ENCODE measurements at places on chromosomes 12 and 14.

- no peak for DNase-seq
These were observed 8.2 kb upstream of the CCDC85C start for GRCh38 chr14:99612071-99612737.

- no peak for DNase-seq
These were observed 205.7 kb downstream of the ITPR2 start for GRCh38 chr12:26627335-26627734.

GRCh38 chr12:67434671-67435370 lies 165.7 kb downstream of the CAND1 start:
- no peak for DNase-seq

- DNase-seq: no peak
These were observed 330.4 kb downstream of the MED13L start for GRCh38 chr12:115946867-115947695.

DNA sequence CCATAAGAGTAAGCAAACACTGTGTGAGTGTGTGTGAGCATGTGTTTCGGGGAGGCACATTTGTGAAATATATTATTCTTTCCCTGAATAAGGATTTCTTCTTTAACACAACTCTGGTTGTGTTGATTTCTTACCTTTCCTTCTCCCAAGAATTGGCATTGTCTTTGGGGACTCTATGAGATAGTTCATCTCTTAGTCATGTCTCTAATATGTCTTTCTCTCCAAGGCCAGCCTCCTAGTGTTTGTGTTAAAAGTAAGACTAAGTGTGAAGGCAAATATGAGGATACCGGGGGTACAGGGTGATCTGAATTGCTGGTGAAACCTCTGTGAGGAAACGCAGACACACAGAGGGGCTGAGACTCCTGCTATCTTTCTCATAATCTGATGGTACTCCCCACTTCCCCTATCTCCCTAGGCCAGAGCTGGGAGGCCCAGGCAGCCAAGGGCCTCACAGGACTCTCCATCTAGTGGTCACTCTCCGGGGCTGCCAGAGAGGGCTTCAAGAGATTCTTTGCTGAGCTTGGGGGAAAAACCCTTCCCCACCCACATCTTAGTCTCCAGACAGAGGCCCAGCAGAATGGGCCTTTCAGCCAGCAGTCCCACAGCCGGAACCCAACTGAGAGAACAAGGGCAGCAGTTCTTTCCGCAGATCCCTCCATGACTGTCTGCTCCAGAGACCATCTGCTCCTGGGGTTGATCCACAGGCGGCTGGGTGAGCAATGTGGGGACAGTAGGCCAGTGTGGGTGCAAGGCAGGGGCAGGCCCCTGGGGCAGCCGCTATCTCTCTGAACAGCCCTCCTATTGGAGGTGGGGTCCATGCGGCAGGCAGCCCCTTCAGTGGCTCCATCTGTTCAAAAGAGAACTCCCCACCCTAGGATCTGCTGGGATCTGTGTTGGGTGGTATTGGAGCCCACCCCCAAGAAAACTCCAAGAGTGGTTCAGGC lies 5.8 kb upstream of the HOXC12 start:
- DNase-seq: no peak

DNA sequence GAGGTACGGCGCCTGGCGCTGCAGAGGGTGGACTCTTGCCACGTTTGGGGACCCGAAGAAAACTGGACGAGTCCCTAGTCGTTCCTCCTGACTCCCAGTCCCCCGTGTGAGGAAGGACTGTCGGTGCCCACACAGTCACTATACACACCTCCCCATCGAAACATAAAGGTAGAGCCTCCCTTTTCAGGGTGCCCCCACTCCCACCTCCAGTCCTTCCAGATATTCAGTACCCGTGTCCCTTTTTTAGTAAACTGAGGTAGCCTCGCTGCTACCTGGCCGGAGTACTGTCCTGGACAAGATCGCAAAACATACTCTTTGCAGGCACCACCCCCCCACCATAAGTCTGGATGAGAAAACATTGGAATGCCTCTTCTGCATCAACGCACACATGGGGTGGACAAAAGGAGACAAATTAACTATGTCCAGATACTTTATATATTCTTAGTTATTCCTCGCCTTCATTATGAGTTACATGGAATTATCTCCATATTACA lies 610 bp upstream of the KMT2D start:
- DNase-seq: no peak

- DNase-seq: no peak
These were observed 396.9 kb upstream of the TMTC1 start for GRCh38 chr12:30180602-30181001.

DNA sequence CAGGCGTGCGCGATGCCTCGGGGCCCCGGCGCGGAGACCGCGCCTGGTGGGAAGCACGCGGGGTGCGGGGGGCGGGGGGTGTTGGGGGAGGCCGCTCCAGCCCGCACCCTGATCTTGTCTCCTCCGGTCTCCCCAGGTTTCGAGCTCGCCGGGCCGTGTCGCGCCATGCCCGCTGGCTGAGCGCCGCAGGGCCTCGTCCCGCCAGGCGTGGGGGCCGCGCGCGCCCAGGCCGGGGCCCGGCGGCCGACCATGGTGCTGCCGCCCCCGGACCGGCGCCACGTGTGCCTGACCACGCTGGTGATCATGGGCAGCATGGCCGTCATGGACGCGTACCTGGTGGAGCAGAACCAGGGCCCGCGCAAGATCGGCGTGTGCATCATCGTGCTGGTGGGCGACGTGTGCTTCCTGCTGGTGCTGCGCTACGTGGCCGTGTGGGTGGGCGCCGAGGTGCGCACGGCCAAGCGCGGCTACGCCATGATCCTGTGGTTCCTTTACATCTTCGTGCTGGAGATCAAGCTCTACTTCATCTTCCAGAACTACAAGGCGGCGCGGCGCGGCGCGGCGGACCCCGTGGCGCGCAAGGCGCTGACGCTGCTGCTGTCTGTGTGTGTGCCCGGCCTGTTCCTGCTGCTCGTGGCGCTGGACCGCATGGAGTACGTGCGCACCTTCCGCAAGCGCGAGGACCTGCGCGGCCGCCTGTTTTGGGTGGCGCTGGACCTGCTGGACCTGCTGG lies 2.4 kb downstream of the TMEM121 start:
- DNase-seq: no peak

- DNase-seq: no peak
These were observed 17.2 kb downstream of the DPF3 start for GRCh38 chr14:72876710-72877063.

DNA sequence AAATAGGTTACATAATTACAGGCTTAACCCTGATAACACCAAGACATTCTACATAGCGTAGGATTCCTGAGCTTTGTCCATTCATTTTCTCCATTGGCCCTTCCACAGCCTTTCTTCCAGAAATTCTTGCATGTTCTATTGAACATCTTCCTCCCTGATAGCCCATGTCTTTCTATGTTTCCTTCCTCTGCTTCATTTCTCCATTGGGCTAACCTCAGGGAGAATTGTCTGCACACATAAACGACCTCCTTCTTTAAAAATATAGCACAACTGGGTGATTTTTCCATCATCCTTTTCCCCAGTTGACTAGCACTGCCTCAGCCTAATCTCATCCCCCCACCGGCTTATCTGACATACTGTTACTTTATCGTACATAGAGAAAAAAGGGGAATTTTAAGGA lies 11.2 kb downstream of the DIO2 start:
- DNase-seq: no peak

GRCh38 chr14:103068351-103069073 lies 11.2 kb upstream of the CDC42BPB start:
- DNase-seq: no peak

GRCh38 chr14:104087981-104088850 lies 2.7 kb downstream of the ASPG start:
- peak; percentile 26 for DNase-seq

- no peak for DNase-seq
These were observed 43.3 kb upstream of the NT5DC3 start for GRCh38 chr12:103884316-103884715.

GRCh38 chr14:66649498-66649897 lies 141.6 kb downstream of the GPHN start:
- DNase-seq: no peak

- DNase-seq: peak; percentile 60
These were observed 2.2 kb downstream of the IRF2BPL start for GRCh38 chr14:77026166-77026929.

- DNase-seq: no peak
These were observed 26.9 kb upstream of the LGALS3 start for GRCh38 chr14:55102141-55102621.

- no peak for DNase-seq
These were observed 61.6 kb downstream of the EML1 start for GRCh38 chr14:99854831-99855230.

DNA sequence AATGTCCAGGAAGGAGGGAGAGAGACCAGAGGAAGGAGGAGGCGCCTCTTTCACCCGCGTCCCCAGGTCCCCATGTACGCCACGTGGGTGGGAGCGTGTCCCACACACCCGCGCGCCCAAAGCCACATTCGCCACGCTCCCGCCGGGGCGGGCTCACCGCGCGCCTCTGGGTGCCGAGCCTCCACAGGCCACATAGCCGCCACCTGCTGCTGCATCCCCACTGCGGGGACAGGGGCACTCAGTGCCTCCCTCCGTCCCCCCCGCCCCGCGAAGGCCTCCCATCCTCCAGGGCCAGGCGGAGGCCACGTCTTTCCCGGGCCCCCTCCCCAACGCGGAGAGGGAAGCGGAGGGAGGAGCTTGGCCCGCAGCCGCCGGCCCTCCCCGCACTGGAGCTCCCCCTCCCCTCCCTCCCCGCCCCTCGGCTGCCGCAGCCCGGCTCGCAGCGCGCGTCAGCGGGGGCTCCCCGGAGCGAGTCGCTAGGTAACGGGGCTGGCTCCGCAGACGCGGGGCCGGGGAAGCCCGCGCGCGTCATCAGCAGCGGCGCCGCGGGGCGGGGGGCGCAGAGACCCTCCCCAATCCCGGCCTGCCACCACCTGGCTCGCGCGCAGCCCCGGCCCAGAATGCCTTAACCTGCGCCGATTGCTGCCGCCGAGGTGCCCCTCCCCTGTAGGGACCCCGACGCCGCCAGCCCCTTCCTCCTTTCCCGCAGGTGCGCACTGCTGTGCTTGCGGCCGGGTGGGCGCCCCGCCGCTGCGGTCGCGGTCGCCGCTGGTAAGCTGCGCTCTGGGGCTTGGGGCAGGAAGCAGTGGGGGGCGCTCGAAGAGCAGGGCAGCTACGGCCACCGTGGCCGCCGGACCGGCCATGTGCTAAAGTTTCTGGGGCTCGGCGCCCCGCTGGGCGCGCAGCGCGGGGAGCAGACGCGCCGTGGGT lies 536 bp upstream of the TUNAR start:
- DNase-seq: no peak

DNA sequence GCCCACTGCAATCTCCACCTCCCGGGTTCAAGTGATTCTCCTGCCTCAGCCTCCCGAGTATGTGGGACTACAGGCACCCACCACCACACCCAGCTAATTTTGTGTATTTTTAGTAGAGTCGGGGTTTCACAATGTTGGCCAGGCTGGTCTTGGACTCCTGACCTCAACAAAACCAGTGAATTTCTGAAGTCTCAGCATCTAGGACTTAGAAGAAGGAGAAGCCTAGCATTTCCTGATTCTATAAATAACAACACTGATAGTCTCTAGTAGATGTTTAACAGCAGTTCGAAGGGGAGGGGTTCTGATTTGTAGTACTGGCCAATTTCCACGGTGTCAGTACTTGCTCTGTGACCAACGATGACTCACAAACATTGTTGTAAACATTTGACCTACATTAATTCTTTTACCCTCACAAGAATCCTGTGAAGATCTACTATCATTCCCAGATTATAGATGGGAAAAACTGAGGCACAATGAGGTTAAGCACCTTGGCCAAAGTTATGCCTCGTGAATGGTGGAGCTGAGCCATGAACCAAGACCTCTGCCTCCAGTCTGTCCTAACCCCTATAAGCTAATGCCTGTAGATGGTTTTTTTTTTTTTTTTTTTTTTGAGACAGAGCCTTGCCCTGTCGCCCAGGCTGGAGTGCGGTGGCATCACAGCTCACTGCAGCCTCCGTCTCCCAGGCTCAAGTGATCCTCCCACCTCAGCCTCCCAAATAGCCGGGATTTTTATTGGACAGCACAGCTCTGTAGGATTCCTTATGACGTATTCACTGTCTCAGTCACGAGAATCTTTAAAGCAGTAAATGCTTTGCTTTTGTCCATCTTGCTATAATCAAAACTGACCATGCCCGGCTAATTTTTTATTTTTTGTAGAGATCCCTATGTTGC lies 5.2 kb downstream of the P2RX4 start:
- DNase-seq: no peak

- no peak for DNase-seq
These were observed 103.0 kb upstream of the NTF3 start for GRCh38 chr12:5328669-5329517.

- no peak for DNase-seq
These were observed 326.6 kb downstream of the LRIG3 start for GRCh38 chr12:58593557-58594304.

DNA sequence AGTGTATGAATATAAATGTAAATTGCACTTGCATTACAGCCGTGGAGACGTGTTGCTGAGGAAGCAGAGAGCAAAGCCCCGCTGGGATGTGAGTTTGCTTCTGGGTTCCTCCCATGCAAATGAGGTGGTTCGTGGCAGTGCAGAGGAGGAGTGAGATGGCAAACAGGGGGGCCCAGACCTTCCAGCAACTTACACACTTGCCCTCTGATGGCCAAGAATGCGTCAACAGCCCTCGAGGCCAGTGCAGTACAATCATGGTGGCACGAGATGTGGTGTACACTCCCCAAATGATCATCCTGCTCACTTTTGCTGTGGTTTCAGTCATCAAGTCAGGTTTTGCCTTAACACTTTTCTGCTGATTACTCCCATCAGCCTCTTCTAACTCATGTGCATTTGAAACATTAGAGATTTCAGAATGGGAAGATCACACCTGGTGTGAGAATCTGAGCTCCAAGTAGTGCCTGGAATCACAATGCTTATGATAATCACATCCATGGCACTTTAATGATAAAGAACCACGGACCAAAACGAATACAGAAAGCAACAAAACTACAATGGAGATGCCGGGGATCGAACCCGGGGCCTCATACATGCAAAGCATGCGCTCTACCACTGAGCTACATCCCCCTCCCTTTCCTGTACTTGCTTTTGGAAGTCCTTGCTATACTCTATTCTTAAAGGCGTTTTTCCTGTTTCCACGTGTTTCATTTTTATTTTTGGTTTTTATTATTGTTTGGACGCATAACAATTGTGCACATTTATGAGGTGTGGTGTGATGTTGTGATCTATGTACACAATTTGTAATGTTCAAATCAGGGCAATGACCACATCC lies 7.0 kb upstream of the UBC start:
- DNase-seq: no peak

DNA sequence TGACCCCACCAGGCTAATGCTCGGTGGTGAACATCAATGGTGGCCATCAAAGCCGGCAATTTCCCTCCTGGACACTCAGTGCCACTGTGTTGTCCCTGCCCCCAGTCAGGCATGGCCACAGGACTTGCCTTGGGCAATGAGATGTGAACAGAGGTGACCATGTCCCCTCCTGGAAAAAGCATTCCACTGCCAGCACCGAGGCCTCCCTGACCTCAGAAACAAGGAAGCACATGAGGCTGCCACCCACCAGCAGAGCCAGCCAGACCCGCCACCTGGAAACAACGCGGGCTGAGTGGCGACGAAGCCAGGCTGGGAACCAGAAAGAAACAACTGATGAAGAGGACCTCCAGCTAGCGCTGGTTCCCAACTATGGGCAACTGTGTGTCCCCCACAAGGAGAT lies 31.8 kb downstream of the ITPK1 start:
- DNase-seq: no peak
